ENCODE measurements at places on chromosomes 12 and 14.

- DNase-seq: no peak
Observed at GRCh38 chr12:74896186-74896585, 313.5 kb downstream of the KCNC2 start.

GRCh38 chr14:50469982-50470381 is 62.4 kb downstream of the MAP4K5 start:
- DNase-seq: no peak

DNA sequence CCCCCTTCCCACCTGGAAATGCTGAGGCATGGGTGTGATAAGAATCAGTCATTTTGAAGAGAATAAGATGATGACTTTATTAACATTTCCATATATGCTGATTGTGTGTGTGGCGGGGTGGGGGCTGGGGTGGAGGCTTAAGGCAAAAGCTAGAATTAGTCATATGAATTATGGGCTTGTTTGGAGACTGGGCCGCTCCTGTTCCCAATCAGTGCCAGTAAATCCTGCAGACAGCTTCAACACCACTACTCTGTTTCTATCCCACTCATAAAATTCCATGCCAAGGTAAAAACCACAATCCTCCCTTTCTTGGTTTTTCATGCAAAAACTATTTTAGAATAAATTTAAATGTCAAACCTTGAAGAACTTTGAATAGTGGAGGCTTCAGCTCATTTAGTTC is 29.9 kb upstream of the SLC38A2 start:
- DNase-seq: no peak

DNA sequence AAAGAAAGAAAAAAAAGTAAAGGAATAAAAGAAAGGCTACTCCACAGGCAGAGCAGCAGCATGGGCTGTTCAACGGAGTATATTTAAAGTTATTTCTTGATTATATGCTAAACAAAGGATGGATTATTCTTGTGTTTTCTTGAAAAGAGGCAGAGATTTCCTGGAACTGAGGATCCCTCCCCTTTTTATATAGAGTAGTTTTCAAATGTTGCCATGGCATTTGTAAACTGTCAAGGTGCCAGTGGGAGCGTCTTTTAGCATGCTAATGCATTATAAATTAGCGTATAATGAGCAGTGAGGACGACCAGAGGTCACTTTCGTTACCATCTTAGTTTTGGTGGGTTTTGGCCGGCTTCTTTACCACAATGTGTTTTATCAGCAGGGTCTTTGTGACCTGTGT is 383.0 kb downstream of the PCNX1 start:
- no peak for DNase-seq

- no peak for DNase-seq
Observed at GRCh38 chr14:35956376-35957085, 130.4 kb downstream of the BRMS1L start.

GRCh38 chr12:122870867-122871664 is 24.9 kb downstream of the VPS37B start:
- peak; percentile 28 for DNase-seq

DNA sequence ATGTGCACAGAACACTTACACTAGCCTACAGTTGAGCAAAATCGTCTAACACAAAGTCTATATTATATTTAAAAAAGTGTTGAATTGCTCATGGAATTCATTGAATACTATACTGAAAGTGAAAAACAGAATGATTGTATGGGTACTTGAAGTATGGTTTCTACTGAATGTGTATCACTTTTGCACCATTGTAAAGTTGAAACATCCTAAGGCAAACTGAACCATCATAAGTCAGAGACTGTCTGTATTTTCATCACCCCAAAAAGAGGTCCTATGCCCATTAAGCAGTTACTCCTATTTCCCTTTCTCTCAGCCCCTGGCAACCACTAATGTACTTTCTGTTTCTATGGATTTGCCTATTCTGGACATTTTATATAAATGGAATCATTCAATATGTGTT is 4.4 kb upstream of the AMIGO2 start:
- DNase-seq: no peak

GRCh38 chr14:24789378-24789884 is 155.4 kb upstream of the GZMB start:
- no peak for DNase-seq

DNA sequence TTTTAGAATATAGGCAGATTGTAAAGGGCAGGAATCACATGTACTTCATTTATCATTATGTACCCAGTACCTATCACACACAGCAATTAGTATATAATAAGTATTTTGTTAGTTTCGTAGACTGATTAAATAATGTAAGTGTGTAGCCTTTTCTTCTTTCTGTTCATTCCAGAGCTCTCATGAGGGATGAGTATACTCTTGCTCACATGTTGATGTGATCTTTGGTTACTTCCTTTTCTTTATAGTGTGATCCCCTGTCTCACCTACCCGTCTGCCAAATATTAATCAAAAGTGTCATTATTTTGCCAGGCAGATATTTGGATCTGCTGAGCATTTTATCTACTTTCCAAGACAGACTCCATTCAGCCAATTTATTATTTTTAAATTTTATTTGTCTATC is 156.1 kb downstream of the PCNX1 start:
- no peak for DNase-seq

- DNase-seq: no peak
Observed at GRCh38 chr12:92978607-92979006, 49.5 kb upstream of the EEA1 start.

GRCh38 chr12:11836282-11837151 is 187.0 kb downstream of the ETV6 start:
- no peak for DNase-seq

- no peak for DNase-seq
Observed at GRCh38 chr12:54407183-54407905, 11.7 kb downstream of the ITGA5 start.

GRCh38 chr14:71538288-71538687 is 393.9 kb upstream of the RGS6 start:
- DNase-seq: no peak

DNA sequence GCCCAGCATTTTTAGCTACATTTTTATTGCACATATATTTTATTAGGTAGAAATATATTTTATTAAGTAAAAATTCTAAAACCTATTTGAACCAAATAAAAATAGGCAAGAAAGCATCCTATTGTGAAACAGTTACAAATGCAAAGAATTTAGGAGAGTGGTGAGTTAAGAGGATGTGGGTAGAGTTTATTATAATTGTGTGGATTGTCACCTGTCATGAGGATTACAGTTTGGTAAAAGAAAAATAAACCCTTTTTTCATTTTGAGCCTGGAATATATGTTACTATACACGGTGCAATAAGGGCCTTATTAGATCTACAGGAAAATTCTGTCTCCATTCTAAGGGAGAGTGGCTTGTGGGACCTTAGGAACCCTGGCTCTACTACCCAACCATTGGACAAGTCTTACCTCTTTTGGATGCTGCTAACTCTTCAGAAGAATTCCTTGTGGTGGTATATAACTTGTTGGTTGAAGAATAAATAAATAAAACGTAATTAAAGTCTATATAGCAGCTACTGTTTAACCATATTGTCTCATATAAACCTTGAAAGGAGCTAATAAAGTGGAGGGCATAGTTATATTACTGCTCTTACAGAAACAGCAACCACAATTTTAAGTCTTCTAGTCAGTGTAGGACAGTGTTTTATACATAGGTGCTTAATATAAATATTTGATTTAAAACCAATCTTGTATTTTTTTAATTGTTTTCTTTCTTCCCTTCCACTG is 67.8 kb downstream of the FGD4 start:
- no peak for DNase-seq

DNA sequence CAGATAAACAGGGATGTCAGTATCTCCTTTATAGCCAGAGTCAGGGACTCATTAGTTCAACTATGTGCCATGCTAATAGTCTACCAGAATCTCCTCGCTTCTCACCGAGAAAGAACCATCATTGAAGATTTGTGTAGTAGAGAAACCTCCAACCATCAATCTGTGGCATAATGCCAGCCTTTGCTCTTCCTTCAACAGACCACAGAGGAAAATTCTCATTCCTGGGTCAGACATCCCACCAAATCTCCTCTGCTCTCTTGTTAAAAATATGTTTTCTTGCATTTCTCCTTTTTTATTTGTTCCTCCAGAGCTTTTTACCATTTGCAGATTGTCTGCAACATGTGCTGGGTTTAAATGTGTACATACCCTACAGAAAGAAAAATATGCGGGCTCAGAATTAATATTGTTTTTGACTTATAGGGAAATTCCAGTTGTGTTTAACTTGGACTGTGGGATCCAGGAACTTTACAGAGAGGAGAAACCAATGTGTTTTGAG is 64.9 kb downstream of the LLPH start:
- no peak for DNase-seq

GRCh38 chr14:65043893-65044595 is 57.3 kb downstream of the FNTB start:
- DNase-seq: no peak

GRCh38 chr14:31219169-31219568 is 11.6 kb upstream of the HECTD1 start:
- DNase-seq: no peak

DNA sequence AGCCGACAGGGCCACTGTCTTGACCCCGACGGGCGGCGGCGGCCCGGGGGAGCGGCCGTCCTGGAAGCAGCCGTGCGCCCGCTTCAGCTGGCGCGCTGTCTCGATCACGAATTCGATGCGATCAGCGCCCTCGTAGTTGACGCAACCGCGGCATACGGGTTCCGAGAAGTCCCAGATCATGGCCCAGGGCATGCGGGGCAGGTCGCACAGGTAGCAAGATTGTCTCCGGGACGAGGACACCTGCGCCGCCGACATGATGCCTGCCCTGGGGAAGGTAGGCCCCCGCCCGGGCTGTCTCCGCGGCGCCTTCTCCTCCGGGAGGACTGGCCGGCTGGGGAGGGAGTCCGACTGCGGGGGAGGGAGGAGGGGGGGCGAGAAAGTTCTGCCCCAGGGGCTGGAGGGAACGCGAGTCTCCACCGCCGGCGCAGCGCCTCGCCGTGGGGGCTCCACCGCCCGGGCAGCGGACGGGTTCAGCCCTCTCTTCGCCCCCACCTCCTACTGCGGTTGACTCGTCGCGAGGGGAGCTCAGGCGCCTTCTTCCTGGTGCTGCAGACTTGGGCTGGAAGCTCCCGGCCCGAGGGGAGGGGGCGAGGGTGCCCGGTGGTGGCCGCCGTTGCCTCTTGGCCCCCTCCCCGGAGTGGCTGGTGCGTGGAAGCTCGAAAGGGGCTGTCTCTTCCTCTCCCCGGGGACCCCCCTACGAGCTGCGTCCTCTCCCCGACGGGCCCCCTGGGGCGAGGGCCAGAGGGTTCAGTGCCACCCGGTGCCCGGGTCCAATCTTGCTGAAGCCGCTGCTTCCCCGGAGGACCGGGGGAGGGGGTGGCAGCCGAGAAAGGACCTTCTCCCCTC is 747 bp downstream of the IRF2BPL start:
- peak; percentile 87 for DNase-seq

DNA sequence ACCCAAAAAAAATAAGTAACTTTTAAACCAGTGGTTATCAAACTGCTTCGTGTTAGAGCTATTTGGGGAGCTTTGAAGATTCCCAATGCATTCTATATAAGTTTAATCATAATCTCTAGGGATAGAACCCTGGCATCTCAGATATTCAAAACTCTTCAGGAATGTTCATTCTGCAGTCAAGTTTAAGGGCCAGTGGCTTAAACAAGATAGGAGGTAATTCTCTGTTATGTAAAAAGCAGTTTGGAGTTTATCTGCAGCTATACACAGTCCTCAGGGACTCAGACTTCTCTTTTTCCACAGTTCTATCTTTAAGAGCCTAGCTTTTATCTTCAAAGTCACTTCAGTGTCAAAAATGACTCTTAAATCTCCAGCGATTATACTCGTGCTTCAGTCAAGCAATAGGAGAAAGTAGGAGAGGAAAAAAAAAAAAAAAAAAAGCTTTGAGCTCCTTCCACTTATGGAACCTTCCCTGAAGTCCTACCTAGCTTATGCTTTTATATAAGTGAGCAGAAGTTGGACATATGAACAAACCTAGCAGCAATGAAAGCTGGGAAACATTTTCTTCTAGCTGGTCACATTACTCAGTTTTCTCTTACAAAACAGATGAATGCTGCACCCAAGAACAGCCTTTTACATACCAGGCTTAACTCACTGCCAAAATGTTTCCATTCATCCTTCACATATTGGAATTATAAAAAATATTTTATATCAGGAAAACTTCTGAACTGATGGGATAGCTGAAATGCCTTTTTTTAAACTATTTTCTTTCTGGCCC is 302.8 kb downstream of the FSCB start:
- no peak for DNase-seq

GRCh38 chr12:54587315-54587873 is 1.1 kb downstream of the PPP1R1A start:
- peak; percentile 69 for DNase-seq

DNA sequence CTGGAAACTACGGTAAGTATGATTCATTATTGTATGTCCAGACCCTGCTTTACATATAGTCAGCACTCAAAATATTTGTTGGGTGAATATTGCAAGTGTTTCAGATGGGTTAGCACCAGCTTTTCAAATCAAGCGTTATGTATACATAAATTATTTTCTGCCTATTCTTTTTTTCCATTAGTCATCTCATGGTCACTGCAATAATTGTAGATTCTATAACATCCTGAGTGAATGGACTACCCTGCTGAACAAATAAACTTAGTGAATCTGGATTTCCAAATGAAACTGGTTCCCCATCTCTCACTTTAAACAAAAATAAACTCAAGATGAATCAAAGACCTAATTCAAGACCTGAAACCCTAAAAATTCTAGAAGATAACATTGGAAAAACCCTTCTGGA is 152.3 kb downstream of the DIO2 start:
- DNase-seq: no peak

GRCh38 chr14:100882991-100883788 is 20.3 kb downstream of the RTL1 start:
- DNase-seq: no peak

DNA sequence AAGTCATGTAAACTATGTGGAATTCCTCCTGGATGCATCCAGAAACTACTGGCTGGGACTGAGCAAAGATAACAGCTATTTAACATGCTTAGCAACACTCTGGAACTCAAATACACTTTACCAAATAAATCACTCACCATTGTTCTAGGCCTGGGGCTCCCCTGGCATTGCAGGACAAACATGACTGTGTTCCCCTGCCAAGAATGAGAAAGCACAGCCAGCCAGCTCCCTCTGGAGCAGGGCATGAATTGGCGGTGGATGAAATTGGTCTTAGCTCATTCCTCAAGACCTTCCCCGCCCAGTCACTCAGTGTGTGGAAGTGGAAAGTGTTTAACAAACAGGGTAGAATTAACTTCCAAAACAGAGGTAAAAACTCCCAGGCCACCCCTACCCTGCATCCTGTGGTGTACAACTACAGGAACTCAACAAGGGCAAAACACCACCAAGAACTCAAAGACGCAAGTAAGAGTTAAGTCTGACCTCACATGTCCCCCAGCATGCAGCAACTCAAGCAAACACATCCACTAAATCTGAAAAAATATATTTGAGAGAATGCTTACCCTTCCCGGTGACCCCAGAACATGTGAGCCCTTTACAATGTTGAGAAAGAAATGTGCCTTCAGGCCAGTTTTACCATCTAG is 58.4 kb upstream of the BDKRB2 start:
- DNase-seq: peak; percentile 31

DNA sequence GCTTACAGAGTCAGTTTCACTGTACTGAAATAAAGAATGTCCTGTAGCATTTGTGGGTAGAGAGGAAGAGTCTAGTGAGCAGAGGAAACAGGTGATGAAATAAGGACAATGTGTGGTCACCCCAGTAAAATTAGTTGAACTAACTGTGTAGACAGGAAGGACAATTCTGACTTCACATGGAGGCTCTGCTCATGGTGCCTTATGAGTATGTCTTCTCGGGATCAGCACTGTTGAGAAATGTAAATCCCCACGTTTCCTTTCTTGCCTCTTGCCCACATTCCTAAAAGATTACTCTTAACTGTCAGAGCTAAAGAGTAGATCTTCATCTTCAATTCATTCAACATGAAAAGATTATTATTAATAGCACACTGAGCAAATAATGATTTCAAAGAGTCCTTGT is 113.2 kb upstream of the FLRT2 start:
- DNase-seq: no peak

- no peak for DNase-seq
Observed at GRCh38 chr12:101019667-101020066, 190.4 kb downstream of the SLC5A8 start.
